ENCODE measurements at places on chromosomes 1 and 21.

DNA sequence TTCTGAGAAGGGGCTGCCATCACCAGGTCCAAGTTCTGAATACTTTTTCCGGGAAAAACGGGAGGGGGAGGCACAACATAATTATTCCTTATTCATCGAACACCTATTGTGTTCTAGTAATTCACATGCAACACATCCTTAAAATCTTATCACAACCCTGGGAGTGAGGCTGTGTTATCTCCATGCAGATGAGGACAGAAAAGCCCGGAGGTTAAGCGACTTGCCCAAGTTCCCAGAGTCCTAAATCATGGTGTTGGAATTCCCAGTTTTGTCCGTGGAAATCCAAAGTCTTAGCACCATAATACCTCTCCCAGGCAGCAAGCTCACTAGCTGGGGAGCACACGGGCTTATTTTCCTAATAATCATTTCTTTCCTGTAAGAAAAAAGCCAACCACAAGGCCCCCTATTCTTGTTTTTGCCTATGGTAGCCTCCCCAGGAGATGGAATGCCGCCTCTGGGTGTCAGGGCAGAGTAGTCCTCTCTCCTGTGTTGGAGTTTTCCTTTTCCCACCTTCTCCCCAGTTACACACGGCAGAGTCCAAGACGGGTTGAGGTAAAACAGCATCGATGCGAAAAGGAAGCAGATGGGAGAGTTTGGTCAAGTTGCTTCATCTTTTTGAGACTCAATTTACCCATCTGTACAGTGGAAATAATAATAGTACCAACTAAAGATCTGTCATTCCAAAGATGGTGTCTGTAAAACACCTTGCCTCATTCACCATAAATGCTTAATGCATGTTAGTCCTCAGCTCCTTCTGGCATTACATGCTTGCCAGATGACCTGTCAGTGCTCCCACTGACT, 228.0 kb upstream of the TMEM51 start:
- H3K27me3 ChIP-seq = peaks cover 30% of the 10 kb centered on the region
- no peak for DNase-seq
- peak overlapping the region; percentile 54 for H3K4me3 ChIP-seq

- H3K27me3 ChIP-seq = peaks cover 70% of the 10 kb centered on the region
- peak overlapping the region; percentile 52 for H3K27ac ChIP-seq
- H3K36me3 ChIP-seq = peaks cover 1% of the 10 kb centered on the region
These were observed 1.2 kb downstream of the OLIG2 start for GRCh38 chr21:33026878-33027400.

GRCh38 chr1:219563568-219563967, 49.3 kb downstream of the ZC3H11B start:
- H3K27me3 ChIP-seq = no peaks in the 10 kb centered on the region
- H3K4me1 ChIP-seq = no peaks in the 10 kb centered on the region
- H3K4me3 ChIP-seq = no peak overlapping the region
- no peak for DNase-seq
- H3K27ac ChIP-seq = no peak overlapping the region
- no peaks in the 10 kb centered on the region for H3K36me3 ChIP-seq

DNA sequence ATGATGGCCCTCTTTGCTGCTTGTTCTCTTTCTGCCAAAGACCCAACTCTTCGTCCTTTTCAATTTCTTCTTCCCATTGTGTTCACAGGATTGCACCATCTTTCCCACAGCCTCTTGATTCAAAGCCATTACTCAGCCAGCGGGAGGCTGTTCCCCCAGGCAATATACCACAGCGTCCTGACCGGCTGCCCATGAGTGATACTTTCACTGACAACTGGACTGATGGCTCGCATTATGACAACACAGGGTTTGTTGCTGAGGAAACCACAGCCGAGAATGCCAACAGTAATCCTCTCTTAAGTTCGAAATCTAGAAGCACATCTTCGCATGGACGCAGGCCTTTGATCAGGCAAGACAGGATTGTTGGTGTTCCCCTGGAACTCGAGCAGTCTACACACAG, 167.4 kb downstream of the LRRC40 start:
- H3K27me3 ChIP-seq = no peaks in the 10 kb centered on the region
- no peak for DNase-seq
- no peak overlapping the region for H3K27ac ChIP-seq
- H3K4me3 ChIP-seq = no peak overlapping the region
- H3K4me1 ChIP-seq = no peaks in the 10 kb centered on the region

GRCh38 chr1:245923215-245923614, 583.9 kb downstream of the SMYD3 start:
- H3K4me1 ChIP-seq = no peaks in the 10 kb centered on the region
- H3K27ac ChIP-seq = no peak overlapping the region
- H3K36me3 ChIP-seq = no peaks in the 10 kb centered on the region
- no peak overlapping the region for H3K4me3 ChIP-seq
- H3K27me3 ChIP-seq = no peaks in the 10 kb centered on the region

GRCh38 chr1:54882519-54882918, 4.5 kb downstream of the DHCR24 start:
- H3K4me3 ChIP-seq = no peak overlapping the region
- peaks cover 57% of the 10 kb centered on the region for H3K36me3 ChIP-seq
- no peaks in the 10 kb centered on the region for H3K27me3 ChIP-seq
- DNase-seq = no peak
- no peak overlapping the region for H3K27ac ChIP-seq
- H3K4me1 ChIP-seq = peaks cover 69% of the 10 kb centered on the region

Data from activated T-helper 1 cell treated with anti-CD3 and anti-CD28 coated beads, Interleukin-12 subunit alpha, Interleukin-12 subunit beta, Interleukin-2, Interleukin-4 antibody, amounts not matched to agents 30 ng/mL and 10 ng/mL and 1 ng/mL, durations not matched to agents 14 hours and 24 hours and 36 hours (primary cell).